Activated CD8-positive, alpha-beta T cell treated with anti-CD3 and anti-CD28 coated beads for 36 hours (primary cell): ENCODE measurements at places on chromosomes 3 and 15. TPM values are rescaled to one million over a fixed set of nuclear protein-coding genes. Genes with fewer than 3 reads are reported as not detected.

- no peak overlapping the region for H3K4me3 ChIP-seq
- H3K27me3 ChIP-seq = no peaks in the 10 kb centered on the region
- DNase-seq = no peak
Observed at GRCh38 chr3:22491344-22491743, 711.8 kb upstream of the UBE2E2 start.

- peaks cover 41% of the 10 kb centered on the region for H3K27me3 ChIP-seq
- H3K36me3 ChIP-seq = no peaks in the 10 kb centered on the region
- H3K4me1 ChIP-seq = peaks cover 7% of the 10 kb centered on the region
- no peak for DNase-seq
- H3K27ac ChIP-seq = no peak overlapping the region
Observed at GRCh38 chr3:124884474-124885101, 2.6 kb downstream of the ITGB5 start.

DNA sequence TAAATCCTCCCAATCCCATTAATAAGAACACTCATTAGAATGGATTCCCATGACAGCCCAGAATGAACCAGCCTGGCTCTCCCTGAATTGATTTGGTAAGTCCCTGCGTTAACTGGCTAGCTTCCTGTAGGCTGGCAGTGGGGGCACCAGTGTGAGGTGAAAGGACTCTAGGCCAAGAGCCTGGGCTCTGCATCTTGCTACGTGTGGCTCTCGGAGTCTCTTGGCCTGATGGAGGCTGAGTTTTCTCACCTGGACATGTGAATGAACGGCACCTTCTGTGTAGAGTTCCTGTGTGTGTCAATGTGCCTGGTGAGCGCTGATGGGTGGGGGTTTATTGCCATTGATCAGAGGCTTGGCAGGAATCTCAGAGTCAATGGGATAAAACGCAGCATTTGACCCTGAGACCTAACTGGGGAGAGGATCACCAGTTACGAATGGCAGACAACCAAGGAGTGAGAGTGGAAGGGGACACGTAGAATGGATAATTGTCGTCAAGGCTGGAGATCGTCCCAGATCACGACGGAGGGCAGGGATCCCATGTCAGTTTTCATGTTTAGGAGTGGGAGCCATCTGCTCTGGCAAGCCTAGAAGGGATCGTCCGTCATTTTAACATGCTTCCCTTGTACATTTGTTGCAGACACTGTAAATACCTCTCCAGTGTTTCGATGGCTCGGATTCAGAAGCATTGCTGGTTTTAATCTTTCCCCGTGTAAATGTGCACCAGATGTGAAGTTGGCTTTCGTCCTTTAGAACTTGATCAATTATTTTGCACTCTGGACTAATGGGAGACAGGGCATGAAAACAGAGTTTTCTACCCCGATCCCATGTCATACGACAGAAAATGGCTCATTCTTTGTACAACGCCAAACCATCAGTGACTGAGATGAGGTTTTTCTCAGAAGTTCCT, 9.0 kb upstream of the KLF13 start:
- peaks cover 2% of the 10 kb centered on the region for H3K36me3 ChIP-seq
- peak overlapping the region; percentile 21 for H3K27ac ChIP-seq
- no peaks in the 10 kb centered on the region for H3K27me3 ChIP-seq
- H3K4me1 ChIP-seq = peaks cover 37% of the 10 kb centered on the region

- peaks cover 6% of the 10 kb centered on the region for H3K36me3 ChIP-seq
- no peak overlapping the region for H3K4me3 ChIP-seq
- peaks cover 49% of the 10 kb centered on the region for H3K4me1 ChIP-seq
- no peak overlapping the region for H3K27ac ChIP-seq
- peak; percentile 24 for DNase-seq
Observed at GRCh38 chr3:15638891-15639262, 37.3 kb downstream of the BTD start.

DNA sequence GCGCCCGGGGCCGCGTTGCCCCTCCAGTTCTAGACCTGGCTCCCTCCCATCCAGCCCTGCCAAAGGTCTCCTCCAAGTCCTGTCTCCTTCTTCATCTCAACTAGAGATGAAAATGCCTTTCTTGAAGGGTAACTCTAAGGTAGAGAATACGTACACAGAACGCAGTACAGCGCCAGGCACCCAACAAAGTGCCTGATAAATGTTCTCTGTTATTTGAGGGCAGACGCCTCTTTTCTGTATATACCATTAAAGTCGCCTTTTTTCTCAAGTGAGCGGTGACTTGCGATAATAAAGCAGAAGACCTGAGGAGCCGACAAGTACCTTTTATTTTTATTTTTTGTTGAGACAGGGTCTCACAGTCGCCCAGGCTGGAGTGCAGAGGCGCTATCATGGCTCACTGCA, 809 bp downstream of the CRTAP start:
- H3K4me3 ChIP-seq = peak overlapping the region; percentile 79
- no peaks in the 10 kb centered on the region for H3K27me3 ChIP-seq
- peak overlapping the region; percentile 67 for H3K27ac ChIP-seq
- no peaks in the 10 kb centered on the region for H3K36me3 ChIP-seq
- no peak for DNase-seq

- no peak overlapping the region for H3K27ac ChIP-seq
- no peaks in the 10 kb centered on the region for H3K27me3 ChIP-seq
- H3K4me3 ChIP-seq = no peak overlapping the region
- H3K36me3 ChIP-seq = no peaks in the 10 kb centered on the region
- DNase-seq = peak; percentile 55
- H3K4me1 ChIP-seq = peaks cover 22% of the 10 kb centered on the region
Observed at GRCh38 chr15:90191794-90192509, 9.2 kb upstream of the SEMA4B start.

- H3K27me3 ChIP-seq = no peaks in the 10 kb centered on the region
- H3K27ac ChIP-seq = no peak overlapping the region
- no peaks in the 10 kb centered on the region for H3K4me1 ChIP-seq
- no peak for DNase-seq
- no peak overlapping the region for H3K4me3 ChIP-seq
- no peaks in the 10 kb centered on the region for H3K36me3 ChIP-seq
Observed at GRCh38 chr3:22507709-22508108, 695.4 kb upstream of the UBE2E2 start.

GRCh38 chr3:107752202-107752990, 229.6 kb downstream of the BBX start:
- DNase-seq = peak; percentile 15
- H3K27me3 ChIP-seq = no peaks in the 10 kb centered on the region
- no peak overlapping the region for H3K4me3 ChIP-seq
- H3K4me1 ChIP-seq = no peaks in the 10 kb centered on the region
- H3K27ac ChIP-seq = no peak overlapping the region

The FAM107A gene
- not detected for total RNA-seq

The NME9 gene
- total RNA-seq = 0.45 TPM

GRCh38 chr3:40120806-40121205, 188.7 kb upstream of the EIF1B start:
- no peaks in the 10 kb centered on the region for H3K36me3 ChIP-seq
- H3K27me3 ChIP-seq = no peaks in the 10 kb centered on the region
- no peak overlapping the region for H3K4me3 ChIP-seq
- no peak overlapping the region for H3K27ac ChIP-seq

The MCF2L2 gene
- total RNA-seq = 3.7 TPM

DNA sequence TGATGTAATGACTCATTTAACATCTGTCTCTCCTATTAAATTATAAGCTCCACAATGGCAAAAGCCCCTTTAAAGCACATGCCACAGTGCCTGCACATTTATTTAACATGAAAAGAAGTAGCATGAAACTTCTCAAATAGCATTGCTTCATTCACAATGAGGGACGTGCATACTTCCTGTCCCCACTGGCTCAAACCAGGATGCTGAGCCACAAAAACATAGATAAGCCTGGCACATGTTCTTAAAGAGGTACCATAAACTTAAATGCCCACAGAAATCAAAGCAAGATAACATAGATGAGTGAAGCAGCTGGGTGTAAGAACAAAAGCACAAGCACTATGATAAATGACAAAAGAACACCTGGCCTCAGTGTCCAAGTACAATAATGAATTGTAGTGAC, 3.8 kb downstream of the TP53BP1 start:
- no peaks in the 10 kb centered on the region for H3K27me3 ChIP-seq
- H3K36me3 ChIP-seq = peaks cover 6% of the 10 kb centered on the region
- peak overlapping the region; percentile 16 for H3K27ac ChIP-seq

GRCh38 chr3:140719841-140720614, 42.2 kb downstream of the TRIM42 start:
- H3K4me3 ChIP-seq = no peak overlapping the region
- H3K27me3 ChIP-seq = no peaks in the 10 kb centered on the region
- no peak overlapping the region for H3K27ac ChIP-seq
- no peak for DNase-seq
- H3K4me1 ChIP-seq = no peaks in the 10 kb centered on the region

DNA sequence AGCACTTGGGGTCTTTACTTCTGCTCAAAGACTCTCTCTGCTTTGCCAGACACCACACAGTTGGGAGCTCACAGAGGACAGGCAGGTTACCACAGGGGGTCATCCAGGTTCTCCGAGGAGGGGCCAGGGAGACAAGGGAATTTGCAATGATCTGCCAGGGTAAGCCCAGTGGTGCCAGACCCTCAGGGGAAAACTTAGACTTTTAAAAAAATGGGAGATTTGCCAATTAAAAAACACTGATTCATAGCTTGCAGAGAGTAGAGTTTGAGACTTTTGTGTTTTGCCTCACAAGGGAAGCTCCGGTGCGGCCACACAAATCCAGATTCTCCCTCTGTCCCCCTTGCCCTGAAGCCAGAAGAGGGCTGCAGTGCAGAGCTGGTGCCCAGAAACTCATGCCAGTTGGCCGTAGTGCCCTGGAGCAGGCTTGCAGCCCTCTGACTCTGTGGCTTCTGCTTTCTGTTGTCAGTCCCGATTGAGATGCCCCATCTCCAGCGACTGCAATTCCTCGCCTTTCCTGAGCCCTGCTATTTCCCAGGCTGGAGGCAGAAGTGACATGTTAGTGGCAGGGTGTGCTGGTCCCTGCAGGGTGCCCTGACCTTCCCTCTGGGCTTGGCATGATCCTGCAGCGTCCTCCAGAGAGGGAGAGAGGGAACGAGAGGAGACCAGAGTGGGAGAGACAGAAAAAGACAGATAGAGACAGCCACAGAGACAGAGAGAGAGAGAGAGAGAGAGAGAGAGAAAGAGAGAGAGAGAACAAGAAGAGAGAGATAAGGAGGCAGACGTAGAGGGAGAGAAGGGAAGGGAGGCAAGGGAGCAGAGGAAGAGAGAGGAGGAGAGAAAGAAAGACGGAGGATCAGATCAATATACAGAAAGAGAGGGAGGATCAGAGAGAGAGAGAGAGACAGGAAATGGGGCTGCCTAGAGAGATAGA, 46.0 kb downstream of the RHCG start:
- no peaks in the 10 kb centered on the region for H3K4me1 ChIP-seq
- no peaks in the 10 kb centered on the region for H3K36me3 ChIP-seq
- H3K27ac ChIP-seq = no peak overlapping the region
- no peak overlapping the region for H3K4me3 ChIP-seq
- DNase-seq = no peak
- peaks cover 43% of the 10 kb centered on the region for H3K27me3 ChIP-seq

GRCh38 chr15:100686021-100686724, 83.8 kb downstream of the ASB7 start:
- H3K36me3 ChIP-seq = no peaks in the 10 kb centered on the region
- no peak overlapping the region for H3K4me3 ChIP-seq
- no peaks in the 10 kb centered on the region for H3K4me1 ChIP-seq
- no peak overlapping the region for H3K27ac ChIP-seq
- DNase-seq = no peak

The COL8A1 gene
- total RNA-seq = not detected

The PLA2G4E gene
- not detected for total RNA-seq

GRCh38 chr15:48415036-48415886, 84.0 kb downstream of the DUT start:
- no peaks in the 10 kb centered on the region for H3K36me3 ChIP-seq
- no peak for DNase-seq
- no peak overlapping the region for H3K4me3 ChIP-seq

GRCh38 chr3:36373666-36374065, 6.6 kb upstream of the STAC start:
- H3K36me3 ChIP-seq = no peaks in the 10 kb centered on the region
- no peak overlapping the region for H3K27ac ChIP-seq
- peaks cover 6% of the 10 kb centered on the region for H3K27me3 ChIP-seq
- DNase-seq = no peak
- no peaks in the 10 kb centered on the region for H3K4me1 ChIP-seq

- DNase-seq = no peak
- H3K36me3 ChIP-seq = no peaks in the 10 kb centered on the region
- H3K27me3 ChIP-seq = no peaks in the 10 kb centered on the region
- H3K4me1 ChIP-seq = peaks cover 22% of the 10 kb centered on the region
Observed at GRCh38 chr3:188562144-188562543, 408.2 kb downstream of the LPP start.

The IQCH gene
- total RNA-seq = 1.7 TPM

The SLC9C1 gene
- total RNA-seq = not detected

- peak; percentile 73 for DNase-seq
- no peak overlapping the region for H3K4me3 ChIP-seq
- peaks cover 6% of the 10 kb centered on the region for H3K27me3 ChIP-seq
- H3K4me1 ChIP-seq = peaks cover 67% of the 10 kb centered on the region
- no peaks in the 10 kb centered on the region for H3K36me3 ChIP-seq
Observed at GRCh38 chr3:13553686-13554085, 4.8 kb downstream of the FBLN2 start.

The CHST13 gene
- not detected for total RNA-seq

The CSPG4 gene
- not detected for total RNA-seq
